Effector CD4-positive, alpha-beta T cell (primary cell): ENCODE measurements at places on chromosomes 6 and 20.

- DNase-seq, result peak; percentile 8
Observed at GRCh38 chr6:166512567-166512966, 73.9 kb downstream of the RAMACL start.

- no peak for DNase-seq
Observed at GRCh38 chr6:109036574-109037294, 57.9 kb downstream of the SESN1 start.

DNA sequence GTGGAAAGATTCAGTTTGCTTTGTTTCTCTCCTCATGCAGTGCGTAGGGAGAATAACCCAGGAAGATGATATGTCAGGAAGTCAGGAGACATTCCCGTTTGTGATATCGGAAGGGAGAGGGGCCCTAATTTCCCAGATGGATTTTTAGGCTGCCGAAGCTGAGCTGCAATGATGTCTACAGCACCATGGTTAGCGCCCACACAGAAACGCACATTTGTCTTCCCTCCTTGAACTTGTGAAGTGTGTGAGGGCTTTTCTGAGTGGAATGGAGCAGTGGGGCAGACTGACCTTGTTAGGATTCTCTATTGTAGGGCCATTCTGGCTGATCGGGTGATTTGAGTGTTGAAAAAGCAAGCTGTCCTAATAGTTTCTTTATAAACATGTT lies 191.3 kb upstream of the ARG1 start:
- DNase-seq, result no peak

GRCh38 chr20:43183536-43184070 lies 6.1 kb downstream of the PTPRT start:
- DNase-seq, result no peak

DNA sequence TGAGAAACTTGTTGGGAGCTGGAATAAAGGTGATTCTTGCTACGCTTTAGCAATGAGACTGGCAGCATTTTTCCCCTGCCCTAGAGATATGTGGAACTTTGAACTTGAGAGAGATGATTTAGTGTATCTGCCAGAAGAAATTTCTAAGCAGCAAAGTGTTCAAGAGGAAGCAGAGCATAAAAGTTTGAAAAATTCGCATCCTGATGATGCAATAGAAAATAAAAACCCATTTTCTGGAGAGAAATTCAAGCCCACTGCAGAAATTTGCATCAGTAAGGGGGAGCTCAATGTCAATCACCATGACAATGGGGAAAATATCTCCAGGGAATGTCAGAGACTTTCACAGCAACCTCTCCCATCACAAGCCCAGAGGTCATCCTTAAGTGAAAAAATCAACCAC lies 35.3 kb downstream of the MICA start:
- no peak for DNase-seq

DNA sequence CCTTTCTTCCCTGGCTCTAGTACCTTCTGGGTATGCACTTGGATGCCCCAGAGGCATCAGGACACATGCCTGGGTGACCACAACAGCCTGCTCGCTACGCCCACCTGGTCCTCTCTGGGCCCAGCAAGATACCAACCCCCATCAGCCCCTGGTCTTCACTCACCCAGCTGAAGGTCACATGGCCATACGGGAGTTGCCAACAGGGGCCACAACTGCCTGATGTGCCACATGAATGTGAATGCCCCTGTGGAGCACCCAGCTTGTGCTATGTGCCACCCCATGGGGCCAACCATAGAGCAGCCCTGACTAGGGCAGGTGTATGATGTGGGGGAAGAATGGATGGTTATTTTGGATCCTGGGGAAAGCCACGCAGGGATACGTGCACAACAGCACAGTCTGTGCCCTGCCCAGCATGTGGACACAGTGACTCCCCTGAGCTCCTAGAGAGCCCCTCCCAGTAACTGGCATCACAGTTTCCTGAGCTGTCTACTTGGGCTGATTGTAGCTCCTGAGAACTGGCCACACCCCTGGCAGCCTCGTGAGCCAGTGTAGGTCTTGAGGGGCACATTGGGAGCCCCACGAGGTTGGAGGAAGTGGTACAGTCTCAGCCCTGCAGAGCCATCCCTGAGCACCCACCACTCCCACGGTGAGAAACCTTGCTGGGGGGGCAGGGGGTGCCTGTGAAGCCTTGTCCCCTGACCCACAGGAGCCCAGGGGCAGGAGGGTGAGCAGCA lies 10.5 kb upstream of the PCMTD2 start:
- no peak for DNase-seq

- no peak for DNase-seq
Observed at GRCh38 chr20:46350986-46351267, 42.6 kb upstream of the CDH22 start.

DNA sequence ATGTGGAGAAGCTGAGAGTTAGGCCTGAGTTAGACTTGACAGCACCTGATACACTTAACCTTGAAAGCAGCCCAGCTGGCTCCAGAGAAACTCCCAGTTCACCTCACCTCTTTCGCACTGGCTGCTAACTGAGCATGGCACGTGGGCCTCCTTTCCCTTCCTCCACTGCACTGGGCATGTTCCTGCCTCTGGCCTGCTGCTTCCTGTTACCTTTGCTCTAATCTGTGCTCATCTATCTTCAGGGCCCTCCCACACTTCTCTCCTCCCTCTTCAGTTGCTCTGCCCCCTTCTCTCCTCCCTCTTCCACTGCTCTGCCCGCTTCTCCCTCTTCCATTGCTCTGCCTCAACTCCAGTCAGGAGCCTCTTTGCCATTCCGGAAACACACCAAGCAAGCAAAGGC lies 13.7 kb upstream of the UBE2V1 start:
- DNase-seq, result no peak

DNA sequence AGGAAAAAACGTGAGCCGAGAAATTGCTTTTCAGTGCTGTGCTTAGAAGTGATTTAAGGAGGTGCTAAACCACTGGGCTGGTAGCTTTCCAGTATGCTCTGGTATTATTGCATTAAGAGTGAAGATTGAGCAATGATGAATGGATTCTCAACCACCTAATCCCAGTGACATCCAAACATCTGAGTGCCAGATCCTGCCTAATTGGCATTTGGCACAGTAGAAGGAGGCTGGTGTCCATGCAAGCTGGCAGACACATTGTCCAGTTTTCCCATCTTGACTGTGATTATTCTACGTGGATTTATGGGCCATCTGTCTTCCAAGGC lies 398.0 kb upstream of the PLCB4 start:
- DNase-seq, result no peak
